Inflammatory macrophage treated with lipopolysaccharide for 4 hours (primary cell): ENCODE measurements at places on chromosomes 6 and 20.
A peak's percentile ranks its signal among the peaks of the same experiment; 100 is the strongest.

GRCh38 chr6:5132731-5133130 is 47.6 kb downstream of the PPP1R3G start:
- peak; percentile 70 for DNase-seq

DNA sequence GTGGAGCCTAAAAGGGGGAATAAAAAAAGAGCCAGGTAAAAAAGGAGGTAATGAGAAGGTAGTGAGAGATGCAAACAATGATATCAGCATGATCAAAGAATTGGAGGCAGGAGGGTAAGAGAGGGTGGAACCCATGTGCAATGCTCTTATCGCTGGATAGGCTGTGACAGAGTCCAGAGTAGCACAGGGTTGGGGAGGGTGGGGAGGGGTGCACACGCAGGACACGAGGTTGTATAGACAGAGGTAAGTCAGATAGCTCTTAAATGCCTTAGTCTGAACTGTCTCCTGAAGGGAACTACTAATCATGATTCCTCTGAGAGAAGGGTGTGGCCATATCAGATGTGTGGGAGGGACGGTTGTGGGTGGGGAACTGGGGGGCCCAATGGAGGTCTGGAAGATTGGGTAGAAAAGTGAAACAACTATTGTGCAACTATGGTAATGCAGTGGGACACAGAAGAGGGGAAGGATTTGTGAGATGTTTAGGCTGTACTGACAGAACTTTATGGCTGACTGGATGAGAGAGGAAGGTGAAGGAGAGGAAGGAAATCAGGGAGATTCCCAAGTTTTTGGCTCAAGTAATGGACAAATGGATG is 354.8 kb downstream of the BTBD9 start:
- DNase-seq = peak; percentile 22

GRCh38 chr6:146915671-146916127 is 288.5 kb upstream of the STXBP5 start:
- DNase-seq = peak; percentile 83

- no peak for DNase-seq
Observed at GRCh38 chr6:169619650-169620049, 82.2 kb downstream of the WDR27 start.

GRCh38 chr20:58102744-58103516 is 125.5 kb downstream of the ANKRD60 start:
- no peak for DNase-seq

- DNase-seq = no peak
Observed at GRCh38 chr6:115766745-115767462, 293.8 kb downstream of the FRK start.

- DNase-seq = no peak
Observed at GRCh38 chr6:87555506-87555905, 34.3 kb downstream of the RARS2 start.

GRCh38 chr6:154457046-154457713 is 53.3 kb downstream of the CNKSR3 start:
- no peak for DNase-seq

DNA sequence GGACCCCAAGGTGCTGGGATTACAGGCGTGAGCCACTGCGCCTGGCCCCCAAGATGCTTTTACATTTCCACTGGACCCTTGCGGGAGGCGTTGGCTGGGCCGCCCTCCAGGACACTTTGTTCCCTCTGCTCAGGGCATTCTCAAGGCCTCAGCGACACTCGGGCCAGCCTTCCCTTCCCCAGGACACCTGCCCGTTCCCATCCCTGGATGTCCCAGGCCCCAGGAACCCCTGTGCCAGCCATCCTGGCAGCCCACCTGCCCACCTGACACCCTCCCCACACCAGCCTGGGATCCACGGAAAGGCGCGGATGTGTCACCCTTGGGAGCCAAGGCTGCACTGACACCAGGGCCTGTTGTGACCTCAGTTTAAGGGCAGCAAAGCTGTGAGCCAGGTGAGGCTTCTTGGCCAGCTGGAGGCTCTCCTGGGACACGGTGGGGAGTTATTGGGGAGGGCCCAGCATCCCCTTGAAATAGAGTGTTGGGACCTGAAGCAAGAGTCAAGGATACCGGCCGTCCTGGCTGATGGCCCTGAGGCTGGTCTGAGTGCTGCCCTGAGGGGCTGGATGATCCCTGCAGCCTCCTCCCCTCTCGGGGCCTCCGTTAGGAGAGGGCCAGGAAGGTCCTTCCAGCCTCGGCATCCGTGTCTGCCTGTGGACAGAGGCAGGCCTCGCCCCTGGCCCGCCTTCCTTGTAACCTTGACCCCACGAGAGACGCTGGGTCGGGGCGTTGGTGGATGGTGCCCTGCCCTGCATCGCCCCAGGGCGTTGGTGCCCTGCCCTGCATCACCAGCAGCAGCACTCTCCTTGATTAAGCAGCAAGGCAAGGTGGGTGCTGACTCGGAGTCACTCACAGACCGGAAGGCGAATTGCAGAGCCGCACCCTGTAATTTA is 84.2 kb upstream of the BHLHE23 start:
- DNase-seq = no peak

DNA sequence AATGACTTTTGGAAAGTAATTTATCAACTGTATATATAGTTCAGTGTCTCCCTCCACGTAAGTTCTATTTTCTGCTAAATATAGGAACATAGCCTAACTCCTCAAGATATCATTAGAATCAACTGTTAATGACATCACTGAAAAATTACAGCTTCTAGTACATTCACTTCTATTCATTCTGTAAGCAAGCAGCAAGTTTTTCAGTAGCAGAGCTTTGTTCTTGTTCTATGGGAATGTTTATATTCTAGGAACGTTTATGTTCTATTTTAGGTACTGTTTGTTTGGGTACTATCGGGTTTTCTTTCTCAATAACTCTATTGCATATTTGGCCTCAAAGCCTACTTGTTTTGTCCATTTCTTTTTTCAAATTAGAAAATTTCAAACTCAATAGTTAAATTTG is 525.6 kb downstream of the EPHA7 start:
- no peak for DNase-seq

DNA sequence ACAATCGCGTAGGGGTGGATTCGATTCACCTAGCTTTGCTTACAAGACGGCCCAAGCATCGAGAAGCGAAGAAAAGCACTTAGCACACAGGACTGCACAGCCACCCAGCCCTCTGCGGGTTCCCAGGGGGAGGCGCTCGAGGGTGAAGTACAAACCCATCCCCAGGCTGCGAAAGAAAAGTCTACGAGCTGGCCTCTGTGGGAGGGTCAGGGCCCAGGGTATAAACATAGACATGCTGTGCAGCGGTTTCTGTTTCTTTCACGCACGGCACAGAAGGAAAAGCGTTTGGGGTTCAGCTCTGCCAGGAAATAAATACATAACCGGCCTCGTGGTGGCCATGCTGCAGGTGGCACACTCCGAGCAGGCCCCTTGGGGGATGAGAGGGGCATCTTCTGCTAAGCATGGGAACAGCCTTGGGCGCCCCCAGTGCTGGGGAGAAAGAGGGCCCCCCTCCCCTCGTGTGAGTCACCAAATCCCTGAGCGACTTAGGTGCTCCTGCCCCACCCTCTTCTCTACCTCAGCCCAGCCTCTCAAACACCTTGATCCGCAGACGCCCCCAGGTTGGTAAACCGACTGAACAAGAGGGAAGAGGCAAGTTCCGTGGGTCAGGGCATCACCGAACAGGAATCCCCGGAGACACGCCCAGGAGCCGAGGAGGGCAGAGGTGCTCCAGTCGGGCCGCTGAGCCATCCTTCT is 91.6 kb upstream of the RIPOR2 start:
- DNase-seq = no peak

DNA sequence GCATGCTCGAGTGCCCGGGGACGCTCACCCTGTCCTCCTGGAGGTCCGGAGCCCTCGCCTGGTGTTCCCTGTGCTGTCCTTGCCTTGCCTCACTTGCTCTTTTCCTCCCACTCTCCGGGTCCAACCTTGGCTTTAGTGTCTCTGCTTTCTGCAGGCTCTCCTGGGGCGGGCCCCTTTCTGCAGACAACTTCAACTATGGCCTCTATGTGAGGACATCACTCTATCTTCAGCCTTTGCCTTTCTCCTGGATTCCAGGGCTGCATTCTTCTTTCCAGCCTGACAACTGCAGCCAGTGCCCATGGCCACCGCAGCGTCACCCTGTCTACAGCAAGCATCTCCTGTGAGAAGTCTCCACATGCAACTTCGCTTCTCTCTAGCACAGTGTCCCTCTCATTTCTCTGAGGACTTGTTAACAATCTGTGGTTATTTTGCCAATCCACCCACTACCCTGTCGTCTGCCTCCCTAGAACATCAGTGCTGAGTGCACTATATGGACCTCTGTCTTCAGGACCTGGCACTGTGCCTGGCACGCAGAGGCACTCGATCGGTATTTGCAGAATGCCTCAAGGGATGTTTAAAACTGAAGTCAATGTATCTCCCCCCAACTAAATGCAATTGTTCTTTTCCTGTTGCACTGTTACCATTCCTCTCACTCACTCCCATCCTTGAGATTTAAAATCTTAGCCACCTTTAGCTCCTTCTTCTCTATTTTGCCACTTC is 35.9 kb downstream of the FOXC1 start:
- no peak for DNase-seq

- DNase-seq = peak; percentile 11
Observed at GRCh38 chr6:94751641-94752329, 825.5 kb upstream of the MANEA start.

GRCh38 chr6:91117550-91117949 is 530.7 kb upstream of the MAP3K7 start:
- DNase-seq = no peak

- peak; percentile 58 for DNase-seq
Observed at GRCh38 chr6:11699576-11699975, 79.0 kb downstream of the ADTRP start.

DNA sequence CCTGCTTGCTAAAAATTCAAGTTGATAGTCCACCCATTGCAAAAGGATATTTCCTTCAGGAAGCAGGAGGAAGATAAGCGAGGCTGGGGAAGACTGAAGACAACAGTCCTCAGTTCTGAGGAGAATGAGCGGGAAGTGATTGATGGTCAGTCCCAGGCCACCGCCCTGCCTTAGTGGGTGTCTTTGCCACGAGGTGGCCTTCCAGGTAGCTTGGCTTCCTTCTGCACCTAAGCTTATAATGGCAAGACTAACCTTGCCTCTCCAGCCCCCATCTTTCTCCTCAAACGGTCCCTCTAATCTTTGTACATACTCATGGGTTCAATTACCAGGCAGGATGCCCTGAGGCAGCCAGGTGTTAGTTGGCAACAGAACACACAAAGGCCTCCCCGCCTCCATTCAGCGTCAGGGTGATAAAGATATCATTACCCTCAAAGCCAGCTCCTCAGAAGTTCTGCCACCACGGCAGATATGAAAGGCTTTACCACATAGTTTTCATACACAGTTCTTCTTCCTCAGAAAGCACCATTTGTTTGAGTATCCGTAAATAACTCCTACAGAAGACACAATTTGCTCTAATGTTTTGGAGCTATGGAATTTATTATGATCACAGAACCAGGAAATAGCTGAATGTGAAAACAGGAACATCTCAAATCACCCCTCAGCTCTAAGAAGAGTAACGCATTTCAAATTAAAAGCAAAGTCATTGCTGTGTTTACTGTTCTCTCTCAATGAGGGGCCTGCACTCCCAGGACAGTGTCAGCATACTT is 249.4 kb downstream of the ATXN1 start:
- DNase-seq = peak; percentile 10

- no peak for DNase-seq
Observed at GRCh38 chr20:19911810-19912382, 105.3 kb upstream of the NAA20 start.

DNA sequence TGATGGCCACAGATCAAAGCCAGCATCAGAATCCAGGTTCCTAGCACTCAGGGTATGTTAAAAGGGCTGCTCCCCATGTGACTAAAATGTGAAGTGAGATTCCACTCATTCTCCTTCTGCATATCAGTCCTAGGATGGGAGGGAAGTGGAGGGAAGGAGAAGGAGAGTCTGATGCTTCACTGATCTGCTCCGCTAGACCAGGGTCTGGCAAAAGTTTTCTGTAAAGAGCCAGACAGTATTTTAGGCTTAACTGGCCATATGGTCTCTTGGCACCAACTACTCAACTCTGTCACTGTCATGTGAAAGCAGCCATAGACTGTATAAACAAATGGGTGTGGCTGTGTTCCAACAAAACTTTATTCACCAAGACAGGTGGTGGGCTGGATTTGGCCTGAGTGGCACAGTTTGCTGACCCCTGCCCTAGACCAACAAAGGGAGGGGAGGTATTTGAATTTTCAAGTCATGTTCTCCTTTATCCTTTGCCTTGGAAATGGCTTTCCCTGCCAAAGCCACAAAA is 22.6 kb downstream of the GHRH start:
- DNase-seq = no peak

GRCh38 chr20:23242556-23243180 is 107.9 kb upstream of the NXT1 start:
- no peak for DNase-seq

DNA sequence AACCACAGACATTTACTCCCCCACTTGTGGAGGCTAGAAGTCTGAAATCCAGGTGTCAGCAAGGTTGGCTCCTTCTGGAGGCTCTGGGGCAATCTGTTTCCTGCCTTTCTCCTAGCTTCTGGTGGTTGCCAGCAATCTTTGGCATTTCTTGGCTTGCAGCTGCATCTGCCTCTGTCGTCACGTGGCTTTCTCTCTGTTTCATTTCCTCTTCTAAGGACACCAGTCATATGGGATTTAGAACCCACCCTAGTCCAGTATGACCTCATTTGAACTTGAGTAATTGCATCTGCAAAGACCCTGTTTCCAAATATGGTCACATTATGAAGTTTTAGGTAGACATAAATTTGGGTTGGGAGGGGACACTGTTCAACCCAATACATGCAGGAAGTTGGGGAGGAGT is 56.2 kb upstream of the EPB41L1 start:
- DNase-seq = peak; percentile 95

DNA sequence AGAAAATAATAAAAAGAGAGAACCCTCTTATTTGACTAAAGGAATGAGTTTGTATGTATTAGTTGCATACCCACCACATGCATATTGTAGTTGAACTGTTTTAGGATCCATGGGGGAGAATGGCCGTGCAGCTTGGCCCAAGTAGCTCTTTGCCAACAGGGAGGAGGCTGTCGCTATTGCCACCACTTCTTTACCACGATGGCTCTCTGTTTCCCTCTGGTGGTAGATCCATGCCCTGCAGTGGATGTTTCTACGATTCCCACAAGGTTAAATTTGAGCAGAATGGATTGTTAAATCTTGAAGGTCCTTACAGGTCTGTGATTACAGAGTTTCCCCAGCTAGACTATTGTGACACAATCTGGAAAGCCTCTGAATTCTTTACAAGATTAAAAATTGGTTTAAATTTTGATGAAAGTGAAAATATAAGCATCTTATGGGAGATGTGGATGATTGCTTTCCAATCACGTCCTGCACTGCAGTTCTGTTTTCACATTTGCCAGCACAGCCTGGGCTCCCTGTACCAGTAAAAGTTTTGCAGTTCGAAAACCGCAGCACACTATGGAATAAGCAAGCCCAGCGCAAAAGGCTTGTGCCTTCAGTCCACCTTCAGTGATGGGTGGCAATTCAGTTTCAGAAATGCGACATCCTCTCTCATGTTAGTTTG is 34.4 kb upstream of the FNDC1 start:
- DNase-seq = peak; percentile 77
